ENCODE measurements at places on chromosomes 1 and 21.

DNA sequence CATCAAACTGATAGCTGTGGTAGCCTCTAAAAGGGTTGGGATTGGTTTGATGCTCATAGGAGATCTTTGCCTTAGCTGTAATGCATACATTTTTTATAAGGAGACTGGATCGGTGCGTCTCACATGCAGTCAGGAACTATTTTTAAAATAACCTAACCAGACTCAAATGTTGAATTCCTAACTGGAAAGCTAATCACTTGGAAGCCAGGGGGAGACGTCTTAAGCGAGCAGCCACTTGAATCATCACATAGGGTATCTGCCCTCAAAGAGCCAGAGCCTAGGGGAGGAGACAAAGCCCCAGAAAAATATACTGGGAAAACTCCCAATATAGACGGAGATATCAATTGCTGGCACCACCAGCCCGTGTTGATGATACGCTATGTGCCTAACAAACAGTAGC is 61.7 kb upstream of the PUM1 start:
- DNase-seq: no peak

DNA sequence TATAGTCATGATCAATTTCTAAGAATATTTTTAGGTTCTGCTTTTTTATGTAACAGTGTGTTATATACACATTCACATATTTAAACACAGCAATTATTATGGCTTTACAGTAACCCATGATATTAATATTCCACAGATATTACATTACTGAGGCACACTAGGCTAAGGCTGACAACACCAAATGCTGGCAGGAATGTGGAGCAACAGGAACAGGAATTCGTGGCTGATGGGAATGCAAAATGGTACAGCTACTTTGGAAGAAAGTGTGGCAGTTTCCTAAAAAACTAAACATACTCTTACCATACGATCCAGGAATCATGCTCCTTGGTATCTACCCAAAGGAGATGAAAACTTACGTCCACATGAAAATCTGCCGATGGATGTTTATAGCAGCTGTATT is 1.9 kb upstream of the KCNJ9 start:
- no peak for DNase-seq

DNA sequence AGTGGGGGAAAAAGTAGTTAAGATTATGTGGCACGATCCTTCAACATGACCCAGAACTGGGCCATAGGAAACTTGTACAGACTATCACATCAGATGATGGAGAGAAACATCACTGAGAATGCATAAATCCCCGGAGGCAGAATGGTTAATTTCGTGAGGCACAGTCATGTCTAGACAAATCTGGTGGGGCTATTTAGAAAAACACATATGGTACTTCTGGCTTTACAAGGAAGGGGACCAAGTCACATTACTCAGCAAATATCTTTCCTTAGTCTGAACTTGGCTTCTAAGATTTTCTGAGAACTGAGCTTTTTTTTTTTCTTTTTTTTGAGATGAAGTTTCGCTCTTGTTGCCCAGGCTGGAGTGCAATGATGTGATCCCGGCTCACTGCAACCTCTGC is 9.2 kb upstream of the UQCRHL start:
- no peak for DNase-seq

GRCh38 chr1:219514728-219515127 is 98.2 kb downstream of the ZC3H11B start:
- DNase-seq: no peak

GRCh38 chr1:88998716-88999115 is 6.3 kb upstream of the KYAT3 start:
- DNase-seq: no peak

- DNase-seq: no peak
These were observed 427 bp downstream of the WNT3A start for GRCh38 chr1:228007049-228007800.

GRCh38 chr1:34270181-34270580 is 93.5 kb downstream of the C1orf94 start:
- DNase-seq: no peak

DNA sequence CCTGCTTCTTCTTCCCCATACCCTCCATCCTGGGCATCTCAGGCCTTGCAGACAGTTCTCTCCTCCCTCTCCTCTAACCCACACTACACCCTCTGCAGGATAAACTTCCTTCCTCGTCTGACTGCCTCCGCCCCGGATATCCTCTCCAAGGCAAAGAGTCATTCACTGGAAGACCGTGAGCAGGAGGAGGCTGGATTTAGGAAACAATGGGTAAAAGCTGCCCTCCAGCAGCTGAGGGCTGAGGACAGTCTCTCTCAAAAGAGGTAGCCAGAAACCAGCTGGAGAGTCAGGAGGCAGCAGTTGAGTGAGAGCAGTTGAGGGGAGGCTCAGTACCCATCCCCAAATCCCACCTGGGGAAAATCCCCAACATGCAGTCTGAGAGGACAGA is 1.4 kb downstream of the CSRP1 start:
- no peak for DNase-seq

DNA sequence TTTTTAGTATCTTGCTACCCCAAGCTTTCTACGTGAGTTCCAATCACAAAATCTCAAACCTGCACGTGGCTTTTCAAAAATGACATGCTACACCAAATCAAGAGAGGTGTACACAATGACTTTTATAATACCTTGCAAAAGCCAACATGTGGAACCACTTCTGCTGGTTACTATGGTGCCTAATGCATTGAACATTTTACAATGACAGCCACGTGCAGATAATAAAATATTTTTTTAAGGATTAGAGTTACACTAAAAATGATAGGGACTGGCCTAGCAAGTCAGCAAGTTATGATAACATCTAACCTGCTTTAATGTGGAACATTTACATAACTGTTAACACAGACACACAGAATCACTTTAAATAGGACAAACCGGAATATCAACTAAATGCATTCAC is 30.2 kb downstream of the EYA3 start:
- no peak for DNase-seq

DNA sequence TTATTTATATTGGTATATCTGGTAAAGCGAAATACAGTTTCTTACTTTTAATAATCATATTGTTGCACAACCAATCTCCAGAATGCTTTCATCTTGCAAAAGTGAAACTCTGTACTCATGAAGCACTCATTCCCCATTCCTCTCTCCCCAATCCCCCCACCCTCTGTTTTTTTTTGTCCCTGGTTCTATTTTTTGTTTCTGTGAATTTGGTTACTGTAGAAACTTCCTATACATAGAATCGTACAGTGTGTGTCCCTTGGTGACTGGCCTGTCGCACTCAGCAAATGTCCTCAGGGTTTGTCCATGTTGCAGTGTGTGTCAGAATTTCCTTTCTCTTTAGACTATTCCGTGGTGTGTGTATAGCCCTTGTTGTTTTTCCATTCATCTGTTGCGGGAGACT is 7.9 kb upstream of the NLRP3 start:
- DNase-seq: no peak

DNA sequence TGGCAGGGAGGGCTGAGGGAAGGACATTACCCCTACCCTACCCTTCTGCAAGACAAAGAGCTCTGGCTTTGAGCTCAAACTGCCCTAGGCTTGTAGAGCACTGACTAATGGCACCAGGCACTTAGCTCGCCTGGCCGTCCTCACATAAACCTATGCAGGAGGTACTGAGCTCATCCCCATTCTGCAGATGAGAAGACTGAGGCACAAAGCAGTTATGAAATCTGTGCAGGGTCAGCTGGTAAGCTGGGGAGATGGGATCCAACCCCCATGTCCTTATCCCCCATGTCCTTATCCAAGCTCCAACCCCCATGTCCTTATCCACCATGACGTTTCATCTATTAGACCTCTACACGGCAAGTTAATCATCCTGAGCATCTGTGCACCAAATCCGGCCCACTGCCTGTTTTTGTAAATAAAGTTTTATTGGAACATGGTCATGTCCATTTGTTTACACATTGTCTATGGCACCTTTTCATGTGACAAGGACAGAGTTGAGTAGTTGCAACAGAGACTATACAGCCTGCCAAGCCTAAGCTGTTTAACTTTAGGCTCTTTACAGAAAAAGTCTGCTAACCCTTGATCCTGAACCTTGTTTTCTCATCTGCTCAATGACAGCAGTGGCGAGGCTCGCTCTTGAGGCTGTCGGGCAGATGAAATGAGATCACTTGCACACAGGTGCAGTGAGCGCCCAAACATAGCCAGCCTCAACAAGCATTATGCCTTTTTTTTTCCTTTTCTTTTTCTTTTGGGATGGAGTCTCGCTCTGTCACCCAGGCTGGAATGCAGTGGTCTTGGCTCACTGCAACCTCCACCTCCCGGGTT is 86.8 kb downstream of the FBXO2 start:
- no peak for DNase-seq

GRCh38 chr1:36486439-36487335 is 4.0 kb upstream of the CSF3R start:
- no peak for DNase-seq

GRCh38 chr1:8107897-8108296 is 81.8 kb upstream of the ERRFI1 start:
- DNase-seq: no peak

- DNase-seq: no peak
These were observed 6.8 kb upstream of the IL24 start for GRCh38 chr1:206890125-206891060.

DNA sequence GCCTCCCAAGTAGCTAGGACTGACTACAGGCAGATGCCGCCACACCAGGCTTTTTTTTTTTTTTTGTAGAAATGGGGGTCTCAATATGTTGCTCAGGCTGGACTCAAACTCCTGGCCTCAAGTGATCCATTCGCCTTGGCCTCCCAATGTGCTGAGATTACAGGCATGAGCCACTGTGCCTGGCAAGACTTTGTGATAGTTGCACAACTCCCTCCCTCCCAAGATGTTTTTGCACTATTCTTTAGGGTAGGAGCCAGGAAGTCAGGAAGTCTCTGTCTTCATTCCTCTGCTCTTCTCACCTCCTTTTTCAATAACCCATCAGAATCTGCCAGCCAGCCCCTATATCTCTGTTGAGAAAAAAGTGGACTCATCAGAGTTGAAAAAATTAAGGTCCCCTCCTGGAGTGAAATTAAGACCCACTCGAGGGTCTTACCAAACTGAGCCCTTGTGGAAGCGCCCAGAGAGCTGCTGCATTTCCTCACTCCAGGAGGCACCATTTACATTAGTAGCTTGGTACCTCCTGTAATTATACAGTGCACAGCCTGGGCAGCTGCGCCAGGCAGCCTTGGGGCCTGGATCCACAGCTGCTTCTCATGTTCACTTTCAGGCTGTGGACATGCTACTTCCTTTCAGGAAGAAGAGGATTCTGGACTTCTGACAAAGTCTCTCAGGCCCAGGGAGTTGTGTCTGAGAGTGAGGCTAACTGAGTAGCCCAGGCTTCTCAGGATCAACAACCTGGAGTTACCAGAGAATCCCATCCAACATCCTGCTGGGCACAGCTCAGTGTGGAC is 24.0 kb downstream of the TCEA3 start:
- no peak for DNase-seq

GRCh38 chr1:72846476-72847278 is 564.3 kb upstream of the NEGR1 start:
- DNase-seq: no peak

DNA sequence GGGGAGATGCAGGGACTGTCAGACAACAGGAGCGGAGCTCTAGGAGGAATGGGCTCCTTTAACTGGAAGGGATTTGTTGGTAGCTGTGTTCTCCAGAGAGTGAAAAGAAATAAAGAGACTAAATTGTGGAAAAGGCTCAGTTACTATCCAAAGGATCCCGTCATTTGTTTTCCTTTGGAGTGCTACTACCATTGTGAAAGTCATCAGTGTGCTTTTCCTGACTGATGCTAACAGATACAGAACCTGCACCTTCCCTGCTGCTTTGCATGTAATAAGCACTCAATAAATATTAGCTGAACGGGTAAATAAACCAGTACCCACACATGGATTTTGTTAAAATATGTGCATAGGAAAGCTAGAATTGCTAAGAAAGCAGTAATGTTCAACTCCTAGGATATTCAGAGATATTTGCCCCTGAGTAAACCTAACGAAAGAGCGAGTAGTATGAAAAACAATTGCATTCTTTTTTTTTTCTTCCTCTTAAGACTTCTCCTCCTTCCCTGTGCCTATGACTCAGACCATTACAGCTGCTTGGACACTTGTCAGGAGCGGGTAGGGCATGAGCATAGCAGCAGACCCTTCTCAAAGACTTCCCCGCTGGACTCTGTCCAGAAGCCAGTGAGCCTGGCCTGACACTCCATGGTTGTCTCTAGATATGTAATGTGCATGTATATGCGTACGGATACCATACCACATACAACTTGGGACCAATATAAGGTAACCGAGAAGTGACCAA is 41.7 kb downstream of the PTGFRN start:
- DNase-seq: no peak

GRCh38 chr1:36247538-36247937 is 23.3 kb downstream of the THRAP3 start:
- DNase-seq: no peak

- no peak for DNase-seq
These were observed 267.4 kb upstream of the RUNX1 start for GRCh38 chr21:35316456-35316855.

DNA sequence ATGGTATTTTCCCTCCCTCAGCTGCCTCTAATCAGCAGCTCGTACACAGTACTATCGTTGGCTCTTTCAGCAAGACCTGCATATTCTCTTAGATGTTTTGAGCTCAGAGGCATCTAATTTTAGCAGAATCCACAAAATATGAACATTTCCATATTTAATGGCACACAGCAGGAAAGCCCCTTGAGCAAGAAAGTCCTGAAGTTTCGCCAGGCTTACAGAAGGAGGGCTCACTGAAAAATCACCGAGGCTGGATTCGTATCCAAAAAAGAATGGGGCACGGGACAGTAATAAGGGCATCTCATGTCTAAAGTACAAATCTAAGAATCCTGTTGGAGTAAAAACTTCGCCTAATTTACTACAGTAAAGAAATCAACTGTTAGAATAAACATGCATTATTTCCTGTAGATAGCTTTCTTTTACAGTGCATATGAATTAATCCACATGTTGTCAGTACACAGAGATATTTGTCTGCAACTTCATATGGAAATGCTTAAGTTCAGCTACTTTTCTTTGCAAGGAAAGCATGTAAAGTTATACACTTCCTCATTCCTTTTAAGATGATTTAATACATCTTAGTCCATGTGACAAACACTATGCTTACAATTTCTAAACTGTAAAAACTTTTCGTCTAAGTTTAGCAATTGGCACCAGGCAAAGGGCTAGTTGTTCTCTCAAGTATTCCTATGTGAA is 1205.3 kb upstream of the ADGRL4 start:
- DNase-seq: no peak

DNA sequence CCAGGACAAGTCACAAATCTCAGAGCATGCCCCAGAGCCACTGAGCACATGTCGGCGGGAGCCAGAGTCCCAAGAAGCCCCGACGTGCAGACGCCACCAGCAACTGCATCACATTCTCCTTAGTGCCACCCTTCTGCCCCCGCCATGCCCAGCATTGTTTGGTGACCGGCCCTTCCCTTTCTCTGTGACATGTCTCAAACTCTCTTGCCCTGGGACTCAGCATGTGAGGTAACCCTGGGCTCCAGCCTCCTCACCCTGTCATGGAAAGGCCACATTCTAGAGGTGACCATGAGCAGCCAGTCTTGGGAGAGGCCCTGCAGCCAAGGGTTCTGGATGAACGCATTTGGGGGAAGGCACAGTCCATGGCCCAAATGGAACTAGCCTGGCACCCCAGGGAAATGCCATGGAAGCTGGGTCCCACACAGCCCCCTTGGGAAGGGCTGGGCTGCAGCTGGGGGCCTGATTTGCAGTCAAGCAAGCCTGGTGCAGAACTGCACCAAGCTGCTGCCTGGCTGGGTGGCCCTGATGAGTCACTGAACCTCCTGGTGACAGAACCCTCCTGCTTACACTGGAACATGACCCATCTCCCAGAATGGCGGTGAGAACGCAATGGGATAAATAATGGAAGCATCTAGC is 94.4 kb downstream of the ITPKB start:
- DNase-seq: no peak

GRCh38 chr1:96306809-96307560 is 414.6 kb upstream of the PTBP2 start:
- no peak for DNase-seq

- no peak for DNase-seq
These were observed 226.4 kb downstream of the DSCAM start for GRCh38 chr21:40620386-40621145.

All from left renal pelvis (tissue), 4 donors.